Subcutaneous preadipocyte (primary cell): ENCODE measurements at places on chromosomes 11 and 22. TPM values are rescaled to one million over a fixed set of nuclear protein-coding genes. Genes with fewer than 3 reads are reported as not detected.

Gene C22orf42
- not detected in 2 replicates for total RNA-seq

Gene OR51B2
- total RNA-seq = not detected in 2 replicates

Gene SERPING1
- total RNA-seq = 6.5 and 48.9 TPM in 2 replicates

Gene OSBP2
- 2.9 and 20.1 TPM in 2 replicates for total RNA-seq

Gene HORMAD2
- not detected in 2 replicates for total RNA-seq

Gene OR52E8
- not detected in 2 replicates for total RNA-seq

Gene APBB1
- total RNA-seq = 27.6 and 29.9 TPM in 2 replicates

Gene RHOD
- total RNA-seq = 3.5 and 4.4 TPM in 2 replicates

Gene MAJIN
- not detected in 2 replicates for total RNA-seq

Gene GPHA2
- total RNA-seq = not detected in 2 replicates

Gene OR9G4
- total RNA-seq = not detected in 2 replicates

Gene ANKRD13D
- 30.9 and 39.7 TPM in 2 replicates for total RNA-seq

Gene IL17RA
- 7.2 and 7.7 TPM in 2 replicates for total RNA-seq
